Activated CD4-positive, alpha-beta T cell treated with anti-CD3 and anti-CD28 coated beads, Interleukin-2, amount 50 U/mL, for 4 hours (primary cell): ENCODE measurements at places on chromosomes 13 and 19.

DNA sequence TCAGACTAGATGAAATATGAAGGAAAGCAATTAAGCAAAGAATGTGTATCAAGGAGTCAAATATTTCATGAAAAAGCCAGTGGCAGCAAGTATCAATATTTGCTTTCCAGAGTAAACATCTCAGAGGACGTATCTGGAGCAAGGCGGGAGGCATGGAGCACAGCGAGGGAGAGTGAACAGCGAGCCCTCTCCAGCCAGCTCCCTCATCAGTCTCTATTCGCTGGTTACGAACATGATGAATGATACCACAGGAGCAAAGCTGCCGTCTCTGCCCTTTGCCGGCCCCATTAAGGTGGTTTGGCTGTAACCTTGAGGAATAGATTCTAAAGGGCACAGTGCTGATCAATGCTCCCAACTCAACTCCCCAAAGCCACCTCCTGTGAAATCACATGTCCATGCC lies 95.8 kb downstream of the CCNA1 start:
- no peak for DNase-seq

DNA sequence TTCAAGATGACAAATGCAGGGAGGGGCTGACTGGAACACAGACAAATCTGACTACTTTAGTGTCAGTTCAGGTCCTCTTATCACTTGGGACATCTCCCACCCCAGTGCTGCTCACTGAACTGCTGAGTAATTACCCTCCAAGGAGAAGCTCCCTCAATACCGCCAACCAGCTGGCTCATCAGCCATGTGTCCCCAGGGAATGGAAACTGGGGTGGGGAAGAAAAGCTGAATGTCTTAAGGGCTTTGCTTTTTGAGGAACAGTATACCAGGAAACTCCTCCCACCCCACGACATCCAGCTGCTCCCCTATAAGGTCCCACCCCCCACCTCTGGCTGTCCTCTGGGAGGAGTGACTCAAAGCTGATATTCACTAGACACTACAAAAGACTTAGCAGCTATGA lies 2.0 kb downstream of the ZNF823 start:
- no peak for DNase-seq

DNA sequence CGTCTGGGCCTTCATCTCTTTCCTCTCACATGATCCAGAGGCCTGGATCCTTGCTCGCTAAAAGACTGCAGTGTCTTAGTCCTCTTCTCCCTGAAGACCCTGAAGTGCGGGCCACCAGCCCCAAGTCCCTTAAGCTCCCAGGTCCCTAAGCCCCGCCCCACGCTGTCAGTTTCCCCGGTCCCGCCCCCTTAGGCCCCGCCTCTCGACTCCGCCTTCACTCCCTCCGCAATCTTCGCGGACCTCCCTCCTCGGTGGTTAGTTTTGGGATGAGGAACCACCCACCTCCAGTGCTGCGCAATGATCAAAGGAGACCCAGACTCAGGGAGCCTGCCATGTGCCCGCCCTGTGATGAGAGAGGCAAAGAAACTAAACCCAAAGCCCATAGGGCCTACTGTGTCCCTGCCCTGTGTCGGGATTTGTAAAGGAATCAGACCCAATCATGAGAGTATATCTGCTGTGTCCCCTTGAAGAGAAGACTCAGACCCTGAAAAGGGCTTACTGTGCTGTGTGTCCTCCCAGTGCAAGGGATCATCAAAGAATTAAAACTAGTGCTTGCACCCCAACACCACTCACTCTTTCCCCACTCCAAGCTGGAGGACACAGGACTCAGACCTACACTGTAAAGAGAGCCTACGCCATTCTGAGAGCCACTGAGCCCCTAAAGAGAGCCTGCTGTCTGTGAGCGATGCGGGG lies 3.0 kb upstream of the COX6B1 start:
- peak; percentile 76 for DNase-seq

GRCh38 chr19:29324717-29325116 lies 111.8 kb upstream of the UQCRFS1 start:
- no peak for DNase-seq

- no peak for DNase-seq
These were observed 2.6 kb downstream of the ZSWIM4 start for GRCh38 chr19:13797870-13798269.

DNA sequence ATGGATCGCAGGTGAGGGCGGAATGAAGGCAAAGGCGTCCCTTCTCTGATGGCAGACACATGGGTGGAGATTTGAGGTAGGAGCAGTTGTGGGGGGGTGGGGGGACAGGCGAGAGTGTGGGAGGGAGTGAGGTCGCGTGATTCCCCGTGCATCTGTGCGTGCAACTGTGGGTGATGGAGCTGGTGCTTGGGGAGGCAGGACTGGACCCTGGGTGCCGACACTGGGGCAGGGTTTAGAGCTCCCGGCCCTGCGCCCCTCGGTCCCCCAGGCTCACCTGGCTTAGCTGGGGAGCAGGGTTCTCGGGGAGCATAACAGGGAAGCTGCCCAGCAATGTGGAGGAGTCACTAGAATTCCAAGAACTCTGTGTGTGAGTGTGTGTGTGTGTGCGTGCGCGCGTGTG lies 3.4 kb downstream of the TMPRSS9 start:
- no peak for DNase-seq

DNA sequence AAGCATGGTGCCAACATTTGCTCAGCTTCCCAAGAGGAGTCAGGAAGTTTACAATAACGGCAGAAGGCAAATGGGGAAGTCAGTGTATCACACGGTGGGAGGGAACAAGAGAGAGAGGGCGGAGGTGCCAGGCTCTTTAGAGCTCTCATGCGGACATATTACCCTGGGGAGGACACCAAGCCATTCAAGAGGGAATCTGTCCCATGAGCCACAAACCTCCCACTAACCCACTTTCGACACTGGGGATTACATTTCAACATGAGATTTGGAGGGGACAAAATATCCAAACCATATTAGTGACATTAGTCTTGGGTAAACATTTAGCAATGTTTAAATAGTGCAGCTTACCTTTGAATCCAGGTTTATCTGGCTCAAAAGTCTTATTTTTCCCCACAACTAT lies 69.9 kb downstream of the SLAIN1 start:
- DNase-seq: no peak

DNA sequence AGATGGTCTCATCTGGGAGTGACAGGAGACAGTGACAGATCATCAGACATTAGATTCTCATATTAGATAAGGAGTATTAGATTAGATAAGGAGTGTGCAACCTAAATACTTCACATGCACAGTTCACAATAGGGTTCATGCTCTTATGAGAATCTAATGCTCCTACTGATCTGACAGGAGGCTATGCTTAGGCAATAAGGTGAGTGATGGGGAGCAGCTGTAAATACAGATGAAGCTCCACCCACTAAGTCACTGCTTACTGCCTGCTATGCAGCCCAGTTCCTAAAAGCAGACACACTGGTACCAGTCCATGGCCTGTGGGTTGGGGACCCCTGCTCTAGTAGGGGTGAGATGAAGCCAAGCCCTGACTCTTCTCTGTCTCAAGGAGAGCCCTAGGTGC lies 10.0 kb upstream of the IGFL3 start:
- DNase-seq: no peak

GRCh38 chr13:88461272-88462009 lies 790.3 kb downstream of the SLITRK5 start:
- DNase-seq: no peak

GRCh38 chr13:59643364-59643841 lies 520.3 kb downstream of the DIAPH3 start:
- no peak for DNase-seq

GRCh38 chr19:47228168-47228936 lies 2.6 kb downstream of the BBC3 start:
- no peak for DNase-seq

DNA sequence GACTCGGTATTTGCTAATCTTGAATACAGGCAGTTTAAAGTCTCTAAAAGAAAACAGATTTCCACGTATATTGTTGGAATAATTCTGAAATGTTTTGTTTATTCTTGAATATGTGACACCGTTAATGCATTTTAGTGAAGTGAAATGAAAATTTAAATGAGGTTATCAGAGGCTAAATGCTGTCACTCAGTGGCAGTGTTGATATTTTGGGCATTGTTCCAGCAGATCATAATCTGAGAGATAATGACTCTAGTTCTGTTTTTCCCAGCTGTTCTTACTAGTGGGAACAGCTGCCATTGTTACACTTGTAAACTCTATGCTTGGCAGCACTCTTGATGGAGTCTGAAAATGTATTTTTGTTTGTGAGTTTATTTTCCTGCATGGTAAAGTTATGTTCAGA lies 365.6 kb upstream of the SLC10A2 start:
- DNase-seq: no peak

GRCh38 chr13:71577127-71577526 lies 289.9 kb downstream of the DACH1 start:
- DNase-seq: no peak
